Tibial nerve (tissue), 4 donors: ENCODE measurements at places on chromosomes 7 and 10. TPM values are rescaled to one million over a fixed set of nuclear protein-coding genes. Genes with fewer than 3 reads are reported as not detected.

The ZNF467 gene
- 3.3 TPM for total RNA-seq

The RBM20 gene
- 8.7 TPM for total RNA-seq

The TEX36 gene
- not detected for total RNA-seq

The CRYGN gene
- 0.87 TPM for total RNA-seq

The MMRN2 gene
- total RNA-seq, result 81.2 TPM

The SLC39A12 gene
- total RNA-seq, result not detected

The BTRC gene
- total RNA-seq, result 8.4 TPM

The PODXL gene
- total RNA-seq, result 40.8 TPM

The AKR1D1 gene
- total RNA-seq, result not detected
